Transverse colon (tissue), 4 donors: ENCODE measurements at places on chromosomes 4 and X.
A peak's percentile ranks its signal among the peaks of the same experiment; 100 is the strongest.

DNA sequence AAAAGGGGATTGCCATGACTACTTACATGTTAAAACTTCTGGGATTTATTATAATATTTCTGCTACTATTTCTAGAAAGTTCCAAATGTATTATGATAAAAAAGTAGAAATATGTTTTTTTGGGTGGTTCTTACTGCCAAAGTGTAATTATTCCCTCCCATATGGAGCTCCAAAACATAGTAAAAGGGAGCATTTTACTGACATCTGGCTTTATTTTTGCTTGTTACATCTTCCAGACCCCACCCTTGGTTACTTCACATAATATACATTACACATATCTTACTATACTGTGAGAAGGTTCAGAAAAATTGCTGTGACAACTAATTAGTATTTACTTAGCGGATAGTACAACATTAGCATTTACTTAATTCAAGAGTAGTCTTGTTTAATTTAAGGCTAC lies 205.1 kb upstream of the TLL1 start:
- DNase-seq, result no peak

DNA sequence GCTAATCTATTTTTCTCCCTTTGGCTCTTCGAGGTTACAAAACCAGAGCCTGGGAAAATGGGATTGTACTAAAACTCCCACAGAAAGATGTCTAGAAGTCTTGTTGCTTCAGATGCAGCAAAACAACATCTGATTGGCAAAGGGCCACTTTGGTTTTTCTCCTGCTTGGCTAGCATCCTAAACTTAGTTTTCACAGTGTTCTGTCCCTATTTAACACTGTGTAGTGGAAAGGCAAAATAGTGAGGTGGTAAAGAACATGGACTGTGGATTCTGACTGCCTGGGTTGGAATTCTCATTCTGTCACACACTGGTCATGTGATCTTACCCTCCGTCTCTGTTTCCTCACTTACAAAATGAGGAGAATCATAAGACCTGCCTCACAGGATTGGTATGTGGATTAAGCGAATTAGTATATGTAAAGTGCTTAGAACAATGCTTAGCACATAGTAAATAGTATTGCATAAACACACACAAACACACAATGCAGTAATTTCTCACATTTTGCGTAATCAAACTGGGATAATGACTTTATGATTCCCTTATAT lies 23.5 kb downstream of the TIGD2 start:
- DNase-seq, result no peak

GRCh38 chrX:20144491-20144890 lies 2.9 kb upstream of the EIF1AX start:
- DNase-seq, result no peak

DNA sequence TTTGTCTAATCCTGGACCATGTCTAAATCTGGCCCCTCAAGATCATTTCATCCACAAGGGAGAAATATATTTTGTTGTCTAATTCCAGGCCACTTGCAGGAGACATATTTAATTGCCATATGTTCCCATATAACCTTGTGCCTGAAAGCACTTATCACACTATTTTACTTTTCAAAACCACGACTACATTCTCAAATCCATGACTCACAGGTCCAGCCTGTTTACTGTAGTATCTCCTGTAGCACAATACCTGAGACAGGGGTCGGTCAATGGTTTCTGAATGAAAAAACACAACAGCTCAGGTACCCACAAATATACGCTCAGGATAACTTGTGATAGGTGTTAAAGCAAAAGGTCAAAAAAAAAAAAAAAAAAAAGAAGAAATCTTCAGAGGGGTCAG lies 60.9 kb downstream of the SEC24D start:
- DNase-seq, result no peak

- no peak for DNase-seq
Measured at GRCh38 chrX:153333266-153333665, 687 bp upstream of the ZNF275 start.

- DNase-seq, result no peak
Measured at GRCh38 chr4:32136081-32136787, 1416.1 kb downstream of the PCDH7 start.

- no peak for DNase-seq
Measured at GRCh38 chr4:75895744-75896314, 6.4 kb downstream of the PPEF2 start.

- peak; percentile 27 for DNase-seq
Measured at GRCh38 chrX:30935985-30936384, 46.9 kb upstream of the TAB3 start.

- DNase-seq, result no peak
Measured at GRCh38 chrX:23765449-23765848, 17.5 kb upstream of the SAT1 start.

DNA sequence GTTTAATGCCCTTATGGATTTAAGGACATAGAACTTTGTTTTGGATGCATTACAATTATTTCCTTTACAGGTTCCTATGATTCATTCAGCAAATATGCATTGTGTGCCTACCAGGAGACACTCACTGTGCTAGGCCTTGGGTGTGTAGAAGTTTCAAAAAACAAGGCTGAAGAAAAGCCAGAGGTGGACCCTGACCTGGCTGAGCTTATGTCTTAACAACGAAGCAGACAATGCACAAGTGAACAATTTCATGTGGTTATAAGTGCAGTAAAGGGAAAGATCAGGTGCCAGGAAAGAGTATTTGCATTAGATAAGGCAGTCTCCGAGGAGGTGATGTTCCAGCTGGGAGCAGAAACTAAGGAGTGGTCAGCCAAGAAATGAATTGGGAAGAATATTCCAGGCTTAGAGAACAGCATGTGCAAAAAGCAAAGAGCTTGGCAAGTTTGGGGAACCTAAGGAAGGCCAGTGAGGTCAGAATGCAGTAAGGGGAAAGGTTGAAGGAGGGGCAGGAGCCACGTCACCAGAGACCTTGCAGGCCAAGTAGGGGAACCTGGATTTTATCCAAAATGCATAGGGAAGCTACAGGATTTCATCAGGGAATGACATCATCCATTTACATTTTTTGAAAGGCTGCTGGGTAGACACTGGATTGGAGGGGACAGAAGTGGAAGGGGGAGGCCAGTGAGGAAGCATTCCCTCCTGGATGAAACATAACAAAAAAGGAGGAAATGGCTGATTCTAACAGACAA lies 193.6 kb downstream of the SOWAHB start:
- DNase-seq, result peak; percentile 79

DNA sequence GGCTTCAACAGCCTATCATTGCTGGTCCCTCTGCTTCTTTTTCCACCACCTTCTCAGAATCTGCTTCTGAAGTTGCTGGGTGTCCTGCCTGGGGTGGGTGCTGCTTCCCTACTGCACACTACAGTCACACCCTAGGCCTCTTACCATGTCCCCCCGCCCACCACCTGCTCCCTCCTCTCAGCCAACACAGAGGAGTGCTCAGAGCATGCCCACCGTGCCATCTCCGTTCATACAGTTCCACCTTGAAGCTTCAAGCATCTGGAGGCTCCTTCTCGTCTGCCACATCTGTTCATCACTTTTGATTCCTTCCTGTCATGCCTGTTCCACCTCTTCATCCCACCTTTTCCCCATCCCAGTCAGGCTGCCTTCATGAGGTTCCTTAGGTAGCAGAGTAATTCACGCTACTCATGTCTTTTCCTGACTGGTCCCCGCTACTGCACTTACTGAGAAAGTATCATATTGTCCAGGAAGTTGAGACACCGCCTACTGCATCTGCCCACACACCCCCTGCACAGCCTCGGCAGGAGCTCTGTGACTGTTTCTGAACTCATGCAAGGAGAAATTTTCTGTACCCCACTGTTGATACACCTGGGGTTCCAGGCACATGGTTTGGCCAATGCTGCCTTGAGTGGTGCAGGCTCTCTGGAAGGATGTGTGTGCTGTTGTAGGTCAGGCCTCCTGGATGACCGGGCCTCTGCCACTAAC lies 39.5 kb downstream of the HADH start:
- no peak for DNase-seq

DNA sequence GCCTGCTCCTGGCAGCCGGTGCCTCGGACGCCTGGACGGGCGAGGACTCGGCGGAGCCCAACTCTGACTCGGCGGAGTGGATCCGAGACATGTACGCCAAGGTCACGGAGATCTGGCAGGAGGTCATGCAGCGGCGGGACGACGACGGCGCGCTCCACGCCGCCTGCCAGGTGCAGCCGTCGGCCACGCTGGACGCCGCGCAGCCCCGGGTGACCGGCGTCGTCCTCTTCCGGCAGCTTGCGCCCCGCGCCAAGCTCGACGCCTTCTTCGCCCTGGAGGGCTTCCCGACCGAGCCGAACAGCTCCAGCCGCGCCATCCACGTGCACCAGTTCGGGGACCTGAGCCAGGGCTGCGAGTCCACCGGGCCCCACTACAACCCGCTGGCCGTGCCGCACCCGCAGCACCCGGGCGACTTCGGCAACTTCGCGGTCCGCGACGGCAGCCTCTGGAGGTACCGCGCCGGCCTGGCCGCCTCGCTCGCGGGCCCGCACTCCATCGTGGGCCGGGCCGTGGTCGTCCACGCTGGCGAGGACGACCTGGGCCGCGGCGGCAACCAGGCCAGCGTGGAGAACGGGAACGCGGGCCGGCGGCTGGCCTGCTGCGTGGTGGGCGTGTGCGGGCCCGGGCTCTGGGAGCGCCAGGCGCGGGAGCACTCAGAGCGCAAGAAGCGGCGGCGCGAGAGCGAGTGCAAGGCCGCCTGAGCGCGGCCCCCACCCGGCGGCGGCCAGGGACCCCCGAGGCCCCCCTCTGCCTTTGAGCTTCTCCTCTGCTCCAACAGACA lies 4.4 kb downstream of the SOD3 start:
- no peak for DNase-seq

DNA sequence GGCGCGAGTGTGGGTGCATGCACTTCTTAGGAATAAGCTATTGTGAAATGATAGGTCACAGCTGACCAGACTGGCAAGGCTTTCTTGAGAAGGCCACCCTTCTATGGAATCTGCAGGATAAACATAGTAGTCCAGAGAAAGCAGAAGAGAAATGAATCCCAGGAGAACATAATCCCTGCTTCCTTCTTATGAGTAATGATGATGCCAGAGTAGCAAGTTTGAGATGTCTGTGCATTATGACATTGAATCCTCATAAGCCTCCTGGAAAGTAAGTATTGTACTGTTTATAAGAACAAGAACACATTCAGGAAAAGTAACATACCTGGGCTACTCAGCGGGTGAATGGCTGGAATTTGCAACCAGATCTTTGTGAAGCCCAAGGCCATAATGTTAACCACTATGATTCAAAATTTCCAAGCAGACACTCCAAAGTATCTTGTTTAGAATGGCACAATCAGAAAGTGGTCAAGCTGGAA lies 272.1 kb upstream of the HS3ST1 start:
- no peak for DNase-seq

DNA sequence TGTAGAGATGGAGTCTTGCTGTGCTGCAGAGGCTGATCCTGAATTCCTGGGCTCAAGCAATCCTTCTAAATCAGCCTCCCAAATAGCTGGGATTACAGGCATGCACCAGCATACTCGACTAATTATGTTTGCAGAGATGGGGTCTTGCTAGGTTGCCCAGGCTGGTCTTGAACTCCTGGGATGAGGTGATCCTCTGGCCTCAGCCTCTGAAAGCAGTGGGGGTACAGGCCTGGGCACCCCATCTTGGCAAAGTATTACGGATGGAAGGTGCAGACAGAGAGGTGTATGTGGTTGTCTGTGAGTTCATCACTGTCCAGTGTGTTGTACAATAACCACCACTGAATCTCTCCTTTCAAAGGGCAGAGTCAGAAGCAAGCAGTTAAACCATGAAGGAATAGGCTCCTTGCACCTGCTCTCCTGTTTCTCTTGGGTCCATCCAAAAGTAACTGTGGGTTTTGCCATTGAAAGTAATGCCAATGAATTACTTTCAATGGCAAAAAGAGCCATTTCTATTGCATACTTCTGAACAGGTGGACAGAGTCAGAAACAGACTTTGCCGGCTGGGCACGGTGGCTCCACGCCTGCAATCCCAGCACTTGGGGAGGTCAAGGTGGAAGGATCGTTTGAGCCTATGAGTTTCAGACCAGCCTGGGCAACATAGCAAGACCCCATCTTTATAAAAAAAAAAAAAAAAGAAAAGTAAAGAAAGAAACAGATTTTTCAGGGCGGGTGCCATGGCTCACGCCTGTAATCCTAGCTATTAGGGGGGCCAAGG lies 7.0 kb upstream of the AKAP17A start:
- no peak for DNase-seq

DNA sequence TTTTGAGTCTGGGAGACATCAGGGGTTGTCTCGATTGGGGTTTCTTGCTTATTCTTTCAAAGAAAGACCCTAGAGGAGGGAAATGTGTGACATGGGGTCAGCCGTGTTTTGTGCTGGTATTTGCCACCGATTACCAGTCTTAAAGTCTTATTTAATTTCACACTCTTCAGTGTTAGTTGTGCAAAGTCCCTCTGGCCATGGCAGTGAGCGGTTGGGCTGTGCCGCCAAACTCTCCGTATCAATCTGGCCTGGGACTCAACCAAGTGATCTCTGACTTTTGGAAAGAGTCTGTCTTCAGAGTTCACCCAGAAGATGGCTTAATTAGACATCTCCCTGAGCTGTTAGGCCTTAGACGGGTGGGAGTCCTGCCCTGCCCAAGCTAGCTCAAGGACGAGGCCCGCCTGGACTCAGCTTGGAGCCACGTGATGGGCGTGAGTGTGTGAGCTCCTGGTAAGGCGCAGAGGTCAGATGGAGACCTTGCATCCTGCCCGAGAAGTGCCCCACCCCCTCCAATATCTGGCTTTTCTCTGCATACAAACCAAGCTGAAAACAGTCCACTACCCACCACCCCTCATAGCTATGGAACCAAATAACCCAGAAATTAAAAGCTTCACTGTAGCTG lies 3.8 kb upstream of the PITX2 start:
- DNase-seq, result no peak

GRCh38 chrX:20037186-20037585 lies 46.3 kb upstream of the BCLAF3 start:
- DNase-seq, result no peak

DNA sequence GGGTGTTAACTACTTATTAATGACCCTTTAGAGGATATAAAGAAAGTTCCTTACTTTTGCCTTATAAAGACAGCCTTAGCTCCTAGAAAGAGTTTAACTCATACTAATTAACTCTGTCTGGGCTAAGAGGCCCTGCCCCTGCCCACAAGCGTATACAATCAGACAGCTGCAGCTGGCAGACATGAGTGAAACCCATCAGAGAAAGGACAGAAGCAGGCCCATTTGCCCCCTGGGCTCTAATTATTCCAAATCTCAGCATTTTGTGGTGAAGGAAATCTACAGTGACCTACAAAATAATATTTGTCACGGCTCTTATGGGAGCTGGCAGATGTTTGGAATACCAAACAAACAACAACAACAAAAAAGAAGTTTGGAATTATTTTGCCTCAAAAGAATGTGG lies 71.8 kb downstream of the CHRDL1 start:
- DNase-seq, result no peak

GRCh38 chr4:163295138-163295537 lies 37.3 kb downstream of the NPY1R start:
- no peak for DNase-seq

- no peak for DNase-seq
Measured at GRCh38 chr4:173282626-173283025, 51.5 kb downstream of the HMGB2 start.

GRCh38 chr4:48945981-48946380 lies 39.4 kb upstream of the OCIAD2 start:
- DNase-seq, result no peak

GRCh38 chr4:88018466-88018865 lies 11.0 kb downstream of the PKD2 start:
- DNase-seq, result no peak

GRCh38 chr4:119736559-119736958 lies 108.0 kb upstream of the PDE5A start:
- DNase-seq, result no peak

GRCh38 chrX:106912864-106913263 lies 7.3 kb upstream of the CLDN2 start:
- no peak for DNase-seq

- DNase-seq, result no peak
Measured at GRCh38 chr4:17218786-17219185, 293.1 kb downstream of the QDPR start.

- no peak for DNase-seq
Measured at GRCh38 chrX:37958525-37959211, 47.7 kb upstream of the SYTL5 start.
